ENCODE measurements at places on chromosomes 1 and 21. TPM values are rescaled to one million over a fixed set of nuclear protein-coding genes. Genes with fewer than 3 reads are reported as not detected.

The BSND gene
- not detected for total RNA-seq

The WNT9A gene
- total RNA-seq = under 0.01 TPM

The NDUFS2 gene
- total RNA-seq = 38.0 TPM

The ZNF684 gene
- 4.1 TPM for total RNA-seq

The CCDC24 gene
- total RNA-seq = 0.42 TPM

The HSD3B2 gene
- total RNA-seq = not detected

The FMO5 gene
- total RNA-seq = 3.5 TPM

The RXRG gene
- not detected for total RNA-seq
